Stimulated activated CD4-positive, alpha-beta T cell treated with anti-CD3 and anti-CD28 coated beads, Interleukin-1b, Interleukin-23, amount 100 ng/mL, for 48 hours (primary cell): ENCODE measurements at places on chromosomes 6 and 20.

DNA sequence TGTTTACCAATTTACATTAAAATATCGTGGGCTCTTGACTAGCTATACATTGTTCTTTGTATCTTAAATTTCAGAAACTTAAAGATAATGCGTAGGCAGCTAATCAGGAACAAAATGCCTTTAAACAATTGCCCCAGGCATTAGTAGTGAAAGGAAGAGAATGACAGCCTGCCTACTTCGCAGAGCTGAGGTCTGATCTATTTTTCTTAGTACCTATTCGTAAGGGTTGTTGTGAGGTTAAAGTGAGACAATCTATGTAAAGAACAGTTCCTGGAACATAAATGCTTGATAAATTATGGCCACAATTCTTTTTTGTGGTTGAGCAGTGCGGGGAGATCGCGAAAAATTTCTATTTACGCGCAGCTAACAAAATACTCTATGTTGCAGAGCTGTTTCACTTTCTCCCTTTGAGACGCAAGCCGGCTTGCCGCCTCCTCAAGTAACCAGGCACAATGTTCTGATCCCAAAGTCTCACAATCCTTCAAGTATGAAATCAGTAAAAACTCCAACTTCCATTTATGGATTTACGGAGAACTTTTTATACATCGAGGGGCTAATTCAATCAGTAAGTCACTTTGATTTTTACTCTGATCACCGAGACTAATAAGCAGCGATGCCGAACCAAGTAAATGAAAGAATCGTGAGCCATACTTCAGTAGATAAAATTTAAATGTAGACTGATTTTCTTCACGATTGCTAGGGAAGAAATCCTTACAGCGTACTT is 878 bp upstream of the PNRC1 start:
- peak; percentile 28 for DNase-seq

DNA sequence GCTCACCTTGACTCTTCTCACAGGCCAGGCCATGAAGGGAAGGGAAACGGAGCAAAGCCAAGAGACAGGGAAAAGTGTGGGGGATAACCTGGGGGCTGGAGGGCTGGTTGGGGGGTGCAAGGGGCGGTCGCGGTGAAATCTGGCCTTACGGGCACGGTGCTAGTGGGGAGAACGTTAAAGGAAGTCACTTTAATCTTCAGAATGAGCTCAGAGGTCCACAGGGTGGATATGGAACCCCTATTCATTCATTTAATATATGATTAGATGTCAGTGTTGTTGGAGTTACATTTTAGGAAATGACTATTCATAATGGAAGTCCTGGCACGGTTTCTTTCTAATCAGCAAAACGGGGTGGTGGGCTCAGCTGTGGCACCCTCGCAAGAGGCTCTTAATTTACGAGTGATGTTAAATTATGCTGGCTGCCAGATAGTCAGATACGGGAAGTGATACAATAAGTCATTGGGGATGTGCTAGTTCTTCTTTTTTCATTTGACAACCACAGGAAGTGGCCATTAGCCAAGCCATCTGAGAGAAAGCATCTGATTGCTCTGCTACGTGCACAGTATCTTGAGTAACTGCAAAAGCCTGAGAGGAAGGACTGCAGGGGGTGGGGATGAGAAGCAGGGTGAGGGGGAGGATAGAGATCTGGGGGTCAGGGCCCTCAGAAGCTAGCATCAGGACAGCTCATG is 253.0 kb downstream of the QKI start:
- DNase-seq: no peak

GRCh38 chr6:110318971-110319370 is 39.2 kb downstream of the METTL24 start:
- no peak for DNase-seq

GRCh38 chr6:105821027-105821426 is 265.1 kb upstream of the PRDM1 start:
- no peak for DNase-seq
